ENCODE measurements at places on chromosomes 1 and 21.
A peak's percentile ranks its signal among the peaks of the same experiment; 100 is the strongest.

GRCh38 chr21:33360881-33361602 is 36.3 kb downstream of the IFNAR1 start:
- DNase-seq: peak; percentile 80

- DNase-seq: no peak
Observed at GRCh38 chr1:51168936-51169335, 66.9 kb downstream of the C1orf185 start.

DNA sequence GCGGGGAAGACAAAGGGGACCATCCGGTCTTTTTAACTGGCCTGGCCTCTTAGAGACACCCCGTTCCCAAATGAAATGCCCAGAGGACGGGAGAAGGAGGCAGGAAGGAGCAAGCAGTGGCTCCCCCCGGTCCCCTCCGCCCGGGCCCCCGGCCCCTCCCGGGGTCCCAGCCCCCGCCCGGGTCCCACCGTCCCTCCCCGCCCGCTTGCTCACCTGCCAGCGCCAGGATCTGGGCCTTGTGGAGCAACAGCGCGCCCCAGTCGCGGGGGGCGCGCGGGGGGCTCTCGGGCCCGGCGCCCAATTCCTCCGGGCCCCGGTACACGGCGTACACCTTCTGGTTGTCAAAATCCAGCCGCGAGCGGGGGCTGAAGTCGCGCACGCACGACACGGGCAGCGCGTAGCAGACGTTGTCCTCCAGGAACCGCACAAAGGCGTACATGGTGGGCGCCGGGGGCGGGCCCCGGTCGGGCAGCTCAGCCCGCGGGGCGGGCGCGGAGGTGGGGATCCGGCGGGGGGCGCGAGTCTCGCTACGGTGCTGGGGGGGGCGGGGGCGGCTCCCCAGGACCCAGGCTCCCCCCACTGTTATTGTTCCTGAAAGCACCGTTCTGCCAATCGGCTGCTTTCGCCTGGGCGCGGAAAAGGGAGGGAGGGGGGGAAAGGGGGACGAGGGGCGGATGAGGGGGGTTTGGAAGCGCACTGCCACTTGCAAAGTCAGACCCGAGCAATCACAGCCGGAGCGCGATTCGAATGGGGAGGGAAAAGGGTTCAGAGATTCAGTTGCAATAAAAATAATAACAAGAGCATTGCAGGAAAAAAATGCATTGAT is at the start of gene BEND5:
TSS of gene BEND5 (minus strand) at position 499 of the 826 bp plus-strand sequence. CDS start at position 439, 60 bp downstream.
- DNase-seq: peak; percentile 20

DNA sequence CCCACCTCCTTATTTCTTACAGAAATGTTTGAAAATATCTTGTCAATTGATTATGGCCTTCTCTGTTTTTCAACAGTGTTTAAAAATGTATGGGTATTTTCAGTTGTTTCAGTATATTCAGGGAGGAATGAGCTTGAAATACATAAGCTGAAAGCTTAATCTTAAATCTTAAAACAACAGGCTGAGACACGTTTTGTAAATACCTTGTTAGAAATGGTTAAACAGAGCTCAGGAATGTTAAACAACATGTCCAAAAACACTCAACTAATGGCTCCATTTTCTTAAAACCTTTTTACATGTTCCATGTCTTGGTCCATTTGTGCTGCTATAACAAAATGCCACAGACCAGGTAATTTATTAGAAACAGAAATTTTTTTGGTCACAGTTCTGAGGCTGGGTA is 953.8 kb upstream of the ADGRL2 start:
- DNase-seq: no peak

- no peak for DNase-seq
Observed at GRCh38 chr1:70228670-70229069, 7.5 kb downstream of the SRSF11 start.

DNA sequence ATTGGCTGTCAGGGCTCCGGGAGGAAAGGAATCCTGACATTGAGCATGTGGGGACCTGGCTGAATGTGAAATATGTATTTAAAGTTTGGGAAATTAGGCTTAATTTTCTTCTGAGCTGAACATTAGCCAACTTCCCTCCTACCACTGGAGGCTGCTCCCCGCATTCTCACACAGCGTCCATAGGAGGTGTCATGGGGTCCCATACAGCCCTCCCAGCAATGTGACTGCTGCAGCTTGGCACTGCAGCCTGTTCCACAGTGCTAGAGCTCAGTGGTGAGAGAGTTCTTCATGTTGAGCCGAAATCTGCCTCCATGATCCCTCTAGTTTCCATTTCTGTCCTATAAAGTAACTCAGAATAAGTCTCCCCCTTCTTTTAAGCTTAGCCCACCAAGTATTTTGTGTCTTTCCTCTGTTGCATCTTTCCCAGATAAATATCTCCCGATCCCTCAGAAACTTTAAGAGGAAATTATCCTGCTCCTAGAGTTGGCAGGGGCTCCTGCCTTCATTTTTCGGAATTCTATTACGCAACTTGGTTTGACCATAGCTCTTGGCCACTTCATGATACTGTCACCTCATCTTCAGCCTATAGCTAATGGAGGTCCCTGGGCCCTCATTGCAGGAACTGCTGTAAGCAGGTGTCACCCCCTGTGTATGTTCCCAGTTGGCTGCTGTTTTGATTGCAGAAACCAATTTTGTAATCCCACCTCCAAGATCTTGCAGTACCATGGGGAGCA is 2.0 kb downstream of the FCRL6 start:
- no peak for DNase-seq

- DNase-seq: no peak
Observed at GRCh38 chr1:22344851-22345560, 106.6 kb upstream of the ZBTB40 start.

GRCh38 chr1:152753586-152753985 is 4.2 kb upstream of the KPRP start:
- DNase-seq: no peak
